ENCODE measurements at places on chromosomes 5 and 9.

DNA sequence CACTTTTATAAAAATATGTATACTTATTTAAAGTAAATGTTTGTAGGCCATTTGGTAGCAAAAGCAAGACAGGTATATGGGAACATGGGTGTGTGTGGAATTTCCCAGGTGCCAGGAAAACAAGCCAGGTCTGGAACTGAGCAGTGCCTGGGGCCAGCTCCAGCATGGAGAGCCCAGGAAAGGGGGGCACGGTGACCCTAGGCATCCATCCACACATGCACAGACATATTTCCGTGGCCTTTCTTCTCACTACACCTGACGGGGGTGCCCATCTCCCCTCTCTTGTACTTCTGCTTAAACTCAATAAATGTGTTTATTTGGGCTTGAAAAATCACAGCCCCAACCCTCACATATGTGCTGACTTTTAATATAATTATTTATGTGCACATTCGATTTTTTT is 31.2 kb upstream of the CXCL14 start:
- DNase-seq = no peak

DNA sequence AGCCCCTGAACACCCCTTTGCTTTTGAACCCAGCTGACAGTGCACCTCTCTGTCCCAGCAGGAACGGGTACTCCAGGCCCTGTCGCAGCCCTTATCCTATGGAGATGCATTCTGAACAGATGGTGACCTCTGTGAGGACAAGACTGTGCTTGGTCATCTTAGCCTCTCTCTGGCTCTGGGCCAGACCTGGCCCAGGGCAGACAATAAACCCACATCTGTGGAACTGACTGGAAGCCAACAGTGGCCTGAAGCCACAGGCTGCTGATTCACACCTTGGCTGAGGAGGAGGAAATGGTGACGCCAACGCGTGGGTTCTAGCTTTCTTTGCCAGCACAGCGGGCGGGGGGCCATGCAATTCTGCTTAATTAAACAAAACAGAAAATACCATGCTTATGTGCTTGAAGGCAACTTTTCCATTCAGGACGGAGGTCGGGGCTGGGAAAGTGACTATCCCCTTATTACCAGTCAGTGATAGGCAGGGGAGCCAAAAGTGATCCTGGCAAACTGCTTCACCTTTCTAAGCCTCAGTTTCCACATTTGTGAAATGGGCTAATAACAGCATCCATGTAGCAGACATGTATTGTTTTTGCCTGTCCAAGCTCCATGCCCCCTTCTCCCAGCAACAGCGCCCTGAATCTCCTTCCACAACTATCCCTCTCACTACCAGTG is 10.8 kb downstream of the SH3PXD2B start:
- DNase-seq = peak; percentile 52

GRCh38 chr5:133884569-133885311 is 83.7 kb downstream of the C5orf15 start:
- DNase-seq = no peak

DNA sequence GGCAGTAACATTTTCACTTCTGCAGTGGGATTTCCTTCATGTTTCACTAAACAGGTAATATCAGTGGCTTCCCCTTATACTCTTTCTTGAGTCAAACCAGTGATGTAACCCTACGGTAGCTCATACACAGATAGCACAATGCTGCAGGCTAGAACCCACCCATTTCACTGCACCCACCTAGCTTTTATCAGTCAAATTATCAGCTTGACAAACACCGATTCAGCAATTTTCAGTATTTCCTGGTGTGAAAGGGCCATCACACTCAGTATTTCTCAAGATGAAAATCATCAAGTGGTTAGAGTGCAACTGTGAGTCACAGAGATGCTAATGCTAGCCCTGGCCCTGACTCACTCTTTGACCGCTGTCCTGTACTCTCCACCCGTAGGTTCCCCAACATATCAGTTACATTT is 242.3 kb upstream of the PTGER4 start:
- no peak for DNase-seq

DNA sequence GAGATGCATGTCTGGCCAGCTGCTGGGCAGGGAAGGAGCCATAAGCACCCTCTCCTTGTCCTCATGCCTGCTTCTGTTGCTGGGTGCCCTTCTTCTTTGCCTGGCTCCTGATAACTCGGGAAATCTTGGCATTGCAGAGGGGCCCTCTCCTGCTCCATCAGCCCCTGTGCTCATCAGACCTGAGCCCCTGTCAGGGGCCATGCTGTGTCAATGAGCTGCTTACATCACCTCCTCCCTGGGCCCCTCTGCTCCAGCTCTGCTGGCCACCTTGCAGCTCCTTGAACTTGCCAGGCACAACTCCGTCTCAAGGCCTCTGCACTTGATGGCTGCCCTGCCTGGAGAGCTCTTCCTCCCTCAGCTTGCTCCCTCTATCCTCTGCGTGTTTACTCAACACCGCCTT is 194.3 kb downstream of the TTLL11 start:
- DNase-seq = no peak

GRCh38 chr5:171131497-171131896 is 177.6 kb upstream of the TLX3 start:
- no peak for DNase-seq

GRCh38 chr5:36558641-36559040 is 47.8 kb upstream of the SLC1A3 start:
- DNase-seq = no peak

DNA sequence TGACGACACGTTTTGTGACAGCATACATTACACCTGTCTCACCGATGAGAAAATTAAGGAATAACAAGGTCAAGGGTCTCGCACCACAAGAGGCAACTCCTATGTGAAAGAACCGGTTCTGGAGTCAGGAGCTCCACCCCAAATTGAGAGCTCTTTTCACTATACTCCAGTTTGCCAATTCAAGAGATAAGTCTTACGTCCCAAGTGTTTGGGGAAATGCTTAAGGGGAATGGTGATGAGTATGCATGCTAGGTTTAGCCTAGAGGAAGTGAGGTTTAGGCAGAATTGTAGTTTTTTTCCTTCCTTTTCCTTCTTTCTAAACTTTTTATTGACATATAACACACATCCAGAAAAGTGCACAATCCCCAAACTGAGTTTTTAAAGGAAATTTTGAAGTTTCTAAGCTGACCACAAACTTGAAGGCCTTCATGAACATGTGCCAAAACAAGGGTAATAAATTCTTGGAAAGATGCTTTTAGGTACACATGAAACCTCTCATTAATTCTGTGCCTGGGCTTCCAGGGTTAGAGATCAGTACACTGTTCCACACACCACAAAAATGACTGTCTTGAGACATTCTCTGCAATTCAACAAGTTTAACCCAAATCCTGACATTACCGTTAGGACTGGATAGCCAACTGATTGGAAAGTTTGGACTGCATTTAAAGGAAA is 127.6 kb upstream of the SLC1A3 start:
- DNase-seq = no peak

DNA sequence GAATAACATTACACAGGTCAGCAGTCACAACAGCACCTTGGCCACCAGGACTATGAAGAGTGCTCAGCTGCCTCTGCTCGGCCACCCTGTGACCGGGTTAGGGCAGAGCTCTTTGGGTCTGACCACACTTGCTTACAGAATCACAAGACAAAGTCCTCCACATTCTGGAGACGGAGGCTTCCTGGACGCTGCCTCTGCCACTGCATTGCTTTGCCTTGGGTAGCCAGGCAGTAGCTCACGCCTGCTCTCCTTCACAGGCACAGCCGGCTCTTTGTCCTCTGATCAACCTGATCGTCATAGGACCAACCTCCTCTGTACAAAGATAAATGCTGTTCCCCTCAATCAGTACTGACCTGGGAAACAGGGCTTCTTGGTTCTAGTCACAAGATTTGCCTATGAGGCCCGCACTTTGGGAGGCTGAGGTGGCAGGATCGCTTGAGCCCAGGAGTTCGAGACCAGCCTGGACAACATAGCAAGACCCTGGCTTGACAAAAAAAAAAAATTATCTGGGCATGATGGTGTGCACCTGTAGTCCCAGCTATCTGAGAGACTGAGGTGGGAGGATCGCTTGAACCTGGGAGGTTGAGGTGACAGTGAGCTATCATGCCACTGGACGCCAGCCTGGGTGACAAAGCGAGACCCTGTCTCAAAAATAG is 128.4 kb upstream of the IER5L start:
- DNase-seq = no peak

GRCh38 chr9:106753155-106753671 is 109.8 kb upstream of the ZNF462 start:
- DNase-seq = no peak

GRCh38 chr9:755454-756381 is 85.8 kb upstream of the DMRT1 start:
- DNase-seq = no peak

DNA sequence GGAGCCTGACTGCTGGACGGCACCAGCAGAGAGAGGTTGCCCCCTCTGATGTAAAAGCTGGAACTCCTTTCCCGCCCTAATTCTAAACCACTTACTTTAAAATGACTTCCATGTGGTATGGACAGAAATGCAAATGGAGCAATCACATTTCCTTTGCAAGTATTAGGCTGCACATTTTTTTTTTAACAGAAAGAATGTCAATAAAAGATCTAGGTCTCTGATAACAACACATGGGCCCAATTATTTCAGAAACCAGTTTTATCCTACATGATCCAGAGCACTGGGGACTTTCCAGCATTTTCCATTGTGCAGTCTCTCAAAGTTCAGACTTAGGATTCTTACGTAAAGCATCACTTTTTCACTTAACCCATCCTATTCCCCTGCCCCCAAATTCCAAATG is 203.7 kb downstream of the NXNL2 start:
- no peak for DNase-seq

DNA sequence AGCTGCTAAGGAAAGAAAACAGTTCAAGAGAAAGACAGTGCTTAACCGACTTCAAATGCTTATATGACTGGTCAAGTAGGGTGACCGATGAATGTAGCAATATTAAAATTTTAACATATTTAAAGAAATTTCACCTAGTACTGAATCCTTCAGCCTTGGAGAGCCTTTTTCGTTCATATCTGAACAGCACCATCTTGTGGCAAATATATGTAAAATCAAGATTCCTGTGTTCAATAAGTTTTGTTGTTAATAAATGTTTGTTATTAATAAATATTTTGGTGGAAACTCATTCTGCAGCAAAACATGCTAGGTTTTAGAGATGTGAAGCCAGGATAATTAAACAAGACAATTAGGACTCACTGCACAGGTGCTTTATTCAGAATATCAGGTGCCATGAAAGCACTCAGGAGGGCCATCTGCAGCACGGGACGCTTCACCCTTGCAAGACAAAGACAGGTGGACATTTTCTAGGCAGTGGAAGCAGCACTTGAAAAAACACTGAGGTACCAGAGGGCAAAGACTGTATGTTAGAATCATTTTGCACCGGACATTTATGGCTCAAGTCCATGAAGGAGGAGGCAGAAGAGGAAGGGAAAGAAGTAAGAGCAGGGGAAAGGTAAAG is 15.6 kb downstream of the TICAM2 start:
- DNase-seq = no peak

GRCh38 chr5:124732428-124733328 is 13.8 kb downstream of the ZNF608 start:
- DNase-seq = no peak

All from stimulated activated CD4-positive, alpha-beta T cell treated with anti-CD3 and anti-CD28 coated beads, Interleukin-12 subunit alpha, Interleukin-12 subunit beta, amount 100 ng/mL, for 48 hours (primary cell).